ENCODE measurements at places on chromosomes 2 and 18. TPM values are rescaled to one million over a fixed set of nuclear protein-coding genes. Genes with fewer than 3 reads are reported as not detected.

Gene MAP2
- total RNA-seq, result 37.1 TPM

- DNase-seq, result no peak
Measured at GRCh38 chr2:219261024-219261855, 7.5 kb upstream of the TUBA4A start.

DNA sequence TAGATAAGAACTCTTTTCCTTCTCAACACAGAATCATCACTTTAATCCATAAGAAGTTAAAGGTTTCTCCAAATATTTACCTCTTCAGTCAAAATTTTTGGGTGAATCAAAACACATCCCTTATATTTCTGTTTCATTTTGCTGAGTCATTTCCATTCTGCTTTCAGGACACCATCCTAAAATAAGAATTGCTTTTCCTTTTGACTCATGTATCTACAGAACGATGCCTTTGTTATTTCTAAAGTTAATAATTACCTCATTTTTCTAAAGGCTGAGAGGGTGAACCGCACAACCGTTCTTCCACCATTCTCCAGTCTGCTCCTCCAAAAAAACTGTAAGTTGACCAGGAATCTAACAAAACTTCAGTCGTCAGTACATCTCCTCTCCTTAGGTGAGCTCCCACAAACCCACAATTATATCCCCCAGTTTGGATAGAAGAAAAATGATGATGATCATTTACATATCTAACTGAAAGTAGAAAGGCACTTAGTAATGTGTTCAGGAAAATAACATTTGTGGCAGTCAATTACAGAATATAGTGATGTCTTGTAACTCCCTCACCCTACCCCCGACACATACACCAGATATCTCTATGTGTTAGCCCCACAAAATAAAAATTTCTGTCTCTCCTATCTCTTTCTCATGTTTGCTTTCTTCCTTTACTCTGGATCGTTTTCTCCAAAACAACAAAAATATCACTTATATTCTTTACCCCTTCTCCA is 162.5 kb downstream of the RAD51AP2 start:
- DNase-seq, result no peak

- DNase-seq, result no peak
Measured at GRCh38 chr18:30684825-30685481, 357.6 kb downstream of the DSC3 start.

DNA sequence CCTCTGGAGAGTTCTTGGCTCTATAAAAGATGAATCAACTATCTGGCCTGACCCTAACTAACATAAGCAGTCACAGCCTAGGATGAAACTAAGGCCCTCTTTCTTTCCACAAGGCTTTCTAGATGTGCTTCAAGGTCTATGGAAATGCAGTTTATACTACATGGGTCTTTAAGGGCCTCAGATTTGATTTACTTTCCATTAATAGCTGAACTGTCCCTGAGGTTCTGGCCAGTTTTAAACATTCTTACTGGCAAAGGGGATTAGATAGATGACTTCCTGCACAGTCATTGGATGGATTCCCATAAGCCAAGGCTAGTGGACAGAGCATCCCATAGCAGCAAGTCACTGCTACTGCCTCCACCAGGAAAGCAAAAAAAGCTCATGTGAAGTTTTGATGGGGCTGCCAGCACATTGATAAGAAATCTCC is 38.1 kb upstream of the LCLAT1 start:
- no peak for DNase-seq

DNA sequence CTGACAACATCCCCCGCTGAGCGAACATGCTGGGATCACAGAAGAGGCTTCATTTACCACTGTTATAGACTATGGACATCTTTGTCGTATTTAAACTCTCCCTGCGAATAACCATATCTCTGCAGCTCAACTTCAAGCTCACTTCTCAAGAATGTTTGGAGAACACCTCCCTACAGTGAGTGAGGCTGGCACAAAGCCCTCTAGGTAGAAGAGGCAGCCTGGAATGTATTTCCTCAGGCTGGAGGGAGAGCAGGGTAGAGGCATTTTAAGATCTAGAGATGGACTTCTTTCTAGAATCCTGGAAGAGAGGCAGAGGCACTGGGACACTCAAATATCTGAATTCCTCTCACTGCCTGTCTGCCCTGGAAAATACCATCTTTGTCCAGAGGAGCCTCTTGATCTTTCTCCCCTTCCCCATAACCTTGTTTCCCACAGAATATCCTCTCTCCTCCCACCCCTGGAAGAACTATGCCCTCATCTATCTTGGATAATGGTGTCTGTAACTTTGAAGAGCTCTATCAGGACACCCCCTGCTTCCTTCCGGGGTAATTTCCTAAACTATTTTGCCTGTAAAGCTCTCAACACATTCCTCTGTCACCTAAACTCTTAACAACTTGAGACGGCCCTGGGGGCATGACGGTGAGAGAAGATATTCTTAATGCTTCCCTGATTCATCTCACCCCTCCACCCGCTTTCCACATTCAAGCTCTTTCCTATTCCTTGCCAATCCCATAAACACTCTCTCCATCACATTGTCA is 2.4 kb upstream of the ANTXR1 start:
- DNase-seq, result no peak

DNA sequence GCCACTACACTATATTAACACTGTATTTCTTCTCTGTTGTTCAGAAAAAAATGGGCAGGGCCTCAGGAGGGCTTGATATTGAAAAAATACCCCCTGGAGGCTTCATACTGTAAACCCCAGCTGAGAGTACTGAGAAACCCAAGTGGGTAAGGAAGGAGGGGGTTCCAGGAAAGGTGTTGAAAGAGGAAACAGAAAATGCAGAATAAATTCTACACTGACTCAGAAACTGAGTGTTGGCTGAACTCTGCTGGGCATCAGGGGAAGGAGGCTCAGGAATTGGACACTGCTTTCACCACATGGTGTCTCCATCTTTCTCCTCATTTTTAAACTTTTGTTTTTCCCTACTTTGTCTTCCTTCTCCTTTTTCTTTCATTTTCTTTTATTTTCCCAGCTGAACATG is 253.7 kb downstream of the DYM start:
- no peak for DNase-seq

Gene CLEC4F
- total RNA-seq, result not detected

GRCh38 chr2:204027091-204027490 is 90.5 kb downstream of the ICOS start:
- DNase-seq, result peak; percentile 22

GRCh38 chr18:50468807-50469206 is 91.1 kb upstream of the MAPK4 start:
- DNase-seq, result no peak

Gene ACTG2
- 59.6 TPM for total RNA-seq

GRCh38 chr2:26337298-26337697 is 8.6 kb upstream of the SELENOI start:
- DNase-seq, result no peak

- no peak for DNase-seq
Measured at GRCh38 chr2:43417300-43417699, 178.5 kb downstream of the THADA start.

- DNase-seq, result no peak
Measured at GRCh38 chr18:35191698-35192025, 49.2 kb upstream of the ZNF397 start.

GRCh38 chr18:27785815-27786471 is 391.0 kb downstream of the CDH2 start:
- no peak for DNase-seq

DNA sequence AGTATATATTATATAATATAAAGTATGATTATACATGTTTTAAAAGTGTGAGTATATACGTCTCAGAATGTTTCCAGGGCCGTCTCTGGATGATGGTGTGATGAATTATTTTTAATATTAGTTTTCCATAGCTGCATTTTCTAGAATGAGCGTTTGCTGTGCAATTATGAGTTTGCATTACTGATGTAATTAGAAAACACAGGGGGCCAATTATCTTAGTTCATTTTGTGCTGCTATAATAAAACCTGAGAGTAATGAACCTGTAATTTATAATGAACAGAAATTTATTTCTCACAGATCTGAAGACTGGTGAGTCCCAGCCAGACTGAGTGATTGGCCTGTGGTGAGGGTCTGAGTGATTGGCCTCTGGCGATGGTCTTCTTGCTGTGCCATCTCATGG is 4.0 kb upstream of the HJURP start:
- DNase-seq, result no peak

Gene TMEM178A
- total RNA-seq, result 0.43 TPM

- no peak for DNase-seq
Measured at GRCh38 chr2:149314687-149315086, 15.7 kb upstream of the LYPD6 start.

Data from fibroblast of villous mesenchyme (primary cell).